ENCODE measurements at places on chromosomes 5 and 9.

GRCh38 chr9:122477346-122477745 is 380 bp downstream of the OR1J1 start:
- DNase-seq: no peak

- no peak for DNase-seq
Observed at GRCh38 chr5:150502847-150503246, 5.1 kb upstream of the NDST1 start.

- no peak for DNase-seq
Observed at GRCh38 chr5:129499208-129499852, 39.2 kb downstream of the ADAMTS19 start.

DNA sequence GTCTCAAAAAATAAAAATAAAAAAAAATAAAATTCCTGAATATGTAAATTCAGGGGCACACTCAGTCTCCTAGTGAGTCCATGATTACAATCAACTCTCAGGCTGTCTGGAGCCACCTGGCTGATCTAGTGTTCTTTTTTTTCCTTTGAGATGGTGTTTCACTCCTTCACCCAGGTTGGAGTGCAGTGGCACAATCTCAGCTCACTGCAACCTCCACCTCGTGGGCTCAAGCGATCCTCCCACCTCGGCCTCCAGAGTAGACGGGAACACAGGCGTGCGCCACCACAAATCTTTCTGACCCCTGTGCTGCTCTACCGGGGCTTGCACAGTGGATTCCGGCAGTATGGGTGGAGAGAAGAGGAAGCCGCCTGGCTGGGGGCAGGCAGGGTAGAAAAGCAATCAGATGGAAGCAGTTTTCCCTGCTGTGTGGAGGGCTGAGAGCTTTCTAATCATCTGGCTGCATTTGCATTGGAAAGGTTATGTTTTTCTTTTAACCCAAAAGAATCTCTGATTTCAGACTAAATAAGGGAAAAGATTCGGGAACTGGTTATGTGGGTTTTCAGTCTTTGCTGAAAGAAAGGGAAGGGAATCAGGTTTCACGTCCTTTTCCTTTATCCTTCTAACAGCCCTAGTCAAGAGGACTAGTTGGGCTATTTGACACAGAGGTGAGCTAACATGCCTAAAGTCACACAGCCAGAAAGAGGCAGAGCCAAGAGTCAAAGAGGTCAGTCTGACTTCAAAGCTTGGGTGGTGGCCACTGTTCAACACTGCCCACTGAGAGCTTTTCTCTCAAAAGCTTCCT is 26.3 kb upstream of the CORO2A start:
- DNase-seq: peak; percentile 91

DNA sequence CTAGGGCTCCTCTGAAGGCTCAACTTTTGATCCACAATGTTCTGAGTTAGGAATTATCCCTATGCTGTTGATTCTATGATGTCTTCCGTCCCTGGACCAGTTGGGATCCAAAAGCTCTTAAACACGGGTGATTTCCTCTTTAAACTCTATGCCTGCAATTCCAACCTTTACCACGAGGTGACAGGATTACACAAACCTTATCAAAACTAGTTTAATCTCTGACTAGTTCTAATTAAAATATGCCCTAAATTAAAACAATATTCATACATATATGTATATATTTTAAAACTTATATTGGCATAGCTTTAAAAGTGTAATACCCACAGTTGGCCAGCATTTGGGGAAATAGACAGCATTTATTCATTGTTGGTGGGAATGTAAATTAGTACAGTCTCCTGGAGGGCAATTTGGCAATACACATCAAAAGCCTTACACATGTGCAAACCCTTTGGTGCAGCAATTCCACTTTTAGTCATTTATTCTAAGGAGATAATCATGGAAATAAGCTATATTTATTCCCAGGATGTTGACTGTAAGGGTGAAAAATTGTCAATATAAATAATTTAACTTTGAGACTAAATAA is 51.6 kb upstream of the PHYKPL start:
- no peak for DNase-seq

DNA sequence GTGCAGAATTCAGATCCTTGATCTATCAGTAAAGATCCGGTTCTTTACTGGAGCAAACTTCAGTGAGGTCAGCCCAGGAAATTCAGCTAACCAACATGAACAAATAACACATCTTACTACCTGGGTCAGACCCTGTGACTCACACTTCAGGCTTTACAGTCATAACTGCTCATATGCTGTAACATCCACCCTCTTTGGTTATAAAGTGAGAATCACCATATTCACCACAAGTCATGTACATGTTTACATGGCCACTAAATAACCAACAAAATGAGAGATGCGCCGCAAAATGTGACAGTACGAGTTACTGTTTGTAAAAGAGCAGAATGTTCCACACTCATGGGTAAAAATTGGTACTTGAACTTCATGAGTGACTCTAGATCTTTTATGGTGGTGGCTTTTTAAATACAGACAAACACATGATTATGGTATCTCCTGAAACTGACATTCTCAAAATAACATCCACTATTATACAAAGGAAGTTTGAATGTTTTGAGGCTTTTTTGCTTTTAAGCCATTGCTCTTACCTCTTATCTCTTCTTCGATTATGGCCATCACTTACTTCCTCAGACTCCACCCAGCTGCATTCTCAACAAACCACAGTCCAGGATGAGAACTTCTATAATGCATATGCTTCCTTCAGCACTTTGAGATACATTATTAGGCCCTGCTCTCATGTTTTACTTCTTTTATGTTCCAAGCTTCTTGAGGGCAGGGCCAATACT is 516.6 kb downstream of the RAB3C start:
- no peak for DNase-seq

GRCh38 chr5:32597041-32597629 is 11.8 kb downstream of the SUB1 start:
- no peak for DNase-seq

DNA sequence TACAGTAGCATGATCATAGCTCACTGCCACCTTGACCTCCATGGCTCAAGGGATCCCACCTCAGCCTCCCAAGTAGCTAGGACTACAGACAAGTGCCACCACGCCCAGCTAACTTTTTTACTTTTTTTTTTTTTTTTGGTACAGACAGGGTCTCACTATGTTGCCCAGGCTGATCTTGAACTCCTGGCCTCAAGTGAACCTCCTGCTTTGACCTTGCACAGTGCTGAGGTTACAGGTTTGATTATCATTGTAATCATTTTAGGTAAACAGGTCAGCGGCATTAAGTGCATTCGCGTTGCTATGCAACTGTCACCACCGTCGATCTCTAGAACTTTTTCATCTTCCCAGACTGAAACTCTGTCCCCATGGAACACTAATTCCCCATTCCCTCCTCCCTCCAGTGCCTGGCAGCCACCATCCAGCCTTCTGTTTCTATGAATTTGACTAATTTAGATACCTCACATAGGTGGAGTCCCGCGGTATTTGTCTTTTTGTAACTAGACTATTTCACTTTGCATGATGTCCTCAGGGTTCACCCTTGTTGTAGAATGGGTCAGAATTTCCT is 5.8 kb upstream of the CARD19 start:
- DNase-seq: no peak

GRCh38 chr9:109510506-109510905 is 12.4 kb upstream of the PTPN3 start:
- DNase-seq: no peak

- no peak for DNase-seq
Observed at GRCh38 chr9:130158001-130158400, 14.2 kb upstream of the NCS1 start.

GRCh38 chr9:130487500-130487899 is 42.7 kb downstream of the ASS1 start:
- DNase-seq: no peak

GRCh38 chr9:117276444-117276843 is 138.4 kb downstream of the ASTN2 start:
- DNase-seq: no peak

DNA sequence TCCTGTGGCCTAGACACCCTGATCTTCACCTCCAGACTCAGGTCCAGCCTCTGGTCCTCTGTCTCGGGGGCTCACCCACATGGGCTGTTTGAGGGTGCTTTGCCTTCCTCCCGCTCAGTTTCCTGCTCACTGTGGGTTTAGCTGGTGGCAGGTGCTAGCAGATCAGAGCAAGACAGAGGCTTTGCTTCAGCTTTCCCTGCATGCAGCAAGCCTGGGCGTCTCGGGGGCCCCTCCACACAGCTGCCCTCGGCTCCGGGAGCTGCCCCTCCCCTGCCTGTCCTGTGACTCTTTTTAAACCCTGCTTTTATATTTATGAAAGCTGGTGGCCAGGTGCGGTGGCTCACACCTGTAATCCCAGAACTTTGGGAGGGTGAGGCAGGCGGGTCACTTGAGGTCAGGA is 14.6 kb downstream of the MRPL36 start:
- DNase-seq: no peak

DNA sequence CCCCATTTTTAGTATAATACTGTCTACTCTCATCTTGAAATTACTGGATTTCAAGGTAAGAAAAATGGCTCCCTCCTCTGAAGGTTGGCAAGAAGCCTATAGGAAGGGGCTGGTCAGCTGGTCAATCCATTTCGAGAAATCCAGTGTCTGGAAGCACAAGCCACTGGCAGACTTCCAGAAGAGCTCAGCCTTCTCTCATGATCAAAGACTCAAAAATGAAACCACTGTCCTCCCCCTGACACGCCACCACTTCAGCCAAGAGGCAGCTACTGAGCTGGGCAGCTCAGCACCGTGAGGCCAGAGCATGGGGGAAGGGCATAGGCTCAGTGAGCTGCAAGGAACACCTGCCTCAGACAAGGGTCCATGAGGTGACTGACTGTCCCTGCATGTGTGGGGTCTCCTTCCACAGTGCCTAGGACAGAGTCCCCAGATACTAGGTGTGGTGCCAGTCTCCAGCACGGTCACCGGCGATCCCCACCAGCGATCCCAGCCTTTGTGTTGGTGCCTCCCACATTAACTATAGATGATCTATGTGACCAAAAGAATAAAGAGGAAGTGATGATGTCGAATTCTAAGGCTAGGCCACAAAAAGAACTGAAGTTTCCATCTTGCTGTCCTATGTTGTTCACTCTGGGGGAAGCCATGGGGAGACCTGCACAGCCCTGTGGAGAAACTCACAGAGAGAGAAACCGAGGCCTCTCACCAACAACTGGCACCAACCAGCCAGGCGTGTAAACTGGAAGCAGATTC is 100.1 kb upstream of the LRRTM2 start:
- no peak for DNase-seq

GRCh38 chr5:17089690-17090089 is 127.7 kb upstream of the BASP1 start:
- no peak for DNase-seq

- DNase-seq: no peak
Observed at GRCh38 chr9:114035845-114036801, 42.0 kb downstream of the AMBP start.

- no peak for DNase-seq
Observed at GRCh38 chr9:77707383-77708063, 59.4 kb upstream of the GNA14 start.

GRCh38 chr5:57529864-57530263 is 47.3 kb upstream of the ACTBL2 start:
- DNase-seq: no peak

DNA sequence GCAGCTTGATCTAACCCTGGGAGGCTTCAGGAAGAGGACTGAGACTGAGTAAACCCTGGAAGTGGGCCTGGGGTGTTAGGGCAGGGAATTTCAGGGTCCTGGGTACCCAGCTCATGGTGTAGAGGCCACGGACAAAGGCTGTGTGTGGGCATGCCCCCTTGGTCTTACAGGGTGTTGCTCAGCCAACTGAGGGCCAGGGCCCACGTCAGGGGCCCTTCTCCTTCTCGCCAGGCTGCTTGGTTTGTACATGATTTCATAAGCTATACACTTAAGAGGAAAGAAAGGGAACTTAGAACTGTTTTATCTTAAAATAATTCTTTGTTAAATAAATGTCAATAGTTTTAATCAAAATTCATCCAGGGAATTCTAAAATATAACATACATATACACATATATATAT is 95.4 kb downstream of the TLE4 start:
- DNase-seq: no peak

GRCh38 chr5:31148959-31149475 is 44.5 kb upstream of the CDH6 start:
- DNase-seq: no peak

GRCh38 chr5:74630453-74631066 is 10.0 kb downstream of the ENC1 start:
- DNase-seq: no peak

GRCh38 chr9:135610290-135611141 is 28.8 kb downstream of the GLT6D1 start:
- no peak for DNase-seq

Measured in iPS DF 19.7 (cell line).